Pulmonary artery endothelial cell (primary cell): ENCODE measurements at places on chromosomes 11 and 22.

DNA sequence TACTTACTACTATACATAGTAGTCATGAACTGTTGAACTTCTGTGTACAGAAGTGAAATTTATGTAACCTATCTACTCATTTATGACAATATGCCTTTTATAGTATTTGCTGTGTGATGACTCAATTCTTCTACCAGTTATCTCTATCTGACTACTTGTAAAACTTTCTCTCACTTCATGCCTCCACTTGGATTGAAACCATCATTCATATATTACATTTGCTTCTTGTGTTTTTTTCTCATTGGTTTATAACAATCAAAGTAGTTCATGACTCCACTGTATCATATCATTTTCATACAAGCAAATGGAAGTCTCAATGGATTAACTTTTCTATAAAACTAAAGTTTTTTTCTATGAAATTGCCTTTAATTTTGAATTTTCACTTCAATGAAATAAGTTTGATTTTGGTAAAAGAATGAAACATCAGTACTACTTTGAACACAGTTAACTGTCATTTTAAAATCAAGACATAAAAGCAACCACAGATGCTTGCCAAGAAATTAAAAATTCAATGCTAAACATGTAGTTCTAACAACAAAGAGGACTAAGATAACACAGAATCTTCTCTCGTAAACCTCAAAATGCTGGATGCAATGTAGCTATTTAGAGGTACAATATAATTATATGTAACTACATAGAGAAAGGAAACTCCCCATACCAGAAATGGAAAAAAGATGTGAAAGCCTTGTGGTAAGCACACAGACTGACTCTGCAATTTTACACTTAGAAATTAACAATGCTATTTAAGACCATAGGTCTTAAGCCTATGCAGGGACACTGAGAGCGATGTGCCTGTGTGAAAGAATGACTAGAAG, 27.6 kb upstream of the EXPH5 start:
- DNase-seq, result no peak

DNA sequence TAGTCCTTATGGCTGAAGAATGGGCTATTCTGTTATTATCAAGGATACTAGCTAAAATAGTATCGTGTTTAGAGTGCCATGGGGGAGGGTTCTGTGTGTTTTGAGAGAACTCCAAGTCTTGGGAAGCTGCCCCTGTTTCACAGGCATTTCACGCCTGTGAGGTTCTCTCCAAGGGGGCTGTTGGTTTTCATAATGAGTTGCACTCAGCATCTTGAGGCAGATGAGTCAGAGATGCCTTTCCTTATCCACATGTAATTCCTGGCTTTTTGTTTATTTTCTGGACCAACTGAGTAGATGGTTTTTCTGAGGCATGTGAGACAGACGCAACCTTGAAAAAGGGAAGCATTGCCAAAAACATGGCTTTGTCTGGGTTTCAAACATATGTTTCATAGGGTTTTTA, 203.7 kb downstream of the ARHGAP42 start:
- DNase-seq, result no peak

DNA sequence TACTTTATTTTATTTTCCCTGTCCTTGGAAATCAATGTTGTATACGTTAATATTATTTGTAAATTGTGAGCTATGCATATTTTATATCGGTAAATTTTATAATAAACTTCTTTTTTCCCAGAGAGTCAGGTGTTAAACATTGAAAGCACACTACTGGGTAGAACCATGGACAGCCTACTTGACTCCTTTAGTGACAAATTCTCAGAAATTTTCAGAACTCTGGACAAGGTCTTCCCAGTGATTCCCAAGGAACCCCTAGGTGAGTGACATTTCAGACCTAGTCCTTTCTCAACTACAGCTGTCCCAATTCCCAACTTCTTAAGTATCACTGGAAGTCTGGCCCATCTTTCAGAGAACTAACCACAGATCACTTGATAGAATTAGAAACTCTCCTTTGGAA, 107.2 kb downstream of the RCN1 start:
- DNase-seq, result no peak

GRCh38 chr11:65589444-65590239, 6.0 kb downstream of the KCNK7 start:
- no peak for DNase-seq

- no peak for DNase-seq
Observed at GRCh38 chr22:48279461-48279756, 1517.0 kb downstream of the TBC1D22A start.
